Pulmonary artery endothelial cell (primary cell): ENCODE measurements at places on chromosomes 4 and X. TPM values are rescaled to one million over a fixed set of nuclear protein-coding genes. Genes with fewer than 3 reads are reported as not detected.

The ZAR1 gene
- total RNA-seq, result not detected in 2 replicates

The ARR3 gene
- total RNA-seq, result not detected in 2 replicates

The KLKB1 gene
- total RNA-seq, result 0.25 TPM in 1 of 2 replicates, not detected in the other

The GCNA gene
- 0.59 and 2.3 TPM in 2 replicates for total RNA-seq

The ZNF185 gene
- 15.8 and 33.3 TPM in 2 replicates for total RNA-seq

The GATA1 gene
- not detected in 2 replicates for total RNA-seq

The CXCL13 gene
- not detected in 2 replicates for total RNA-seq

The S100P gene
- 0.07 TPM in 1 of 2 replicates, not detected in the other for total RNA-seq

DNA sequence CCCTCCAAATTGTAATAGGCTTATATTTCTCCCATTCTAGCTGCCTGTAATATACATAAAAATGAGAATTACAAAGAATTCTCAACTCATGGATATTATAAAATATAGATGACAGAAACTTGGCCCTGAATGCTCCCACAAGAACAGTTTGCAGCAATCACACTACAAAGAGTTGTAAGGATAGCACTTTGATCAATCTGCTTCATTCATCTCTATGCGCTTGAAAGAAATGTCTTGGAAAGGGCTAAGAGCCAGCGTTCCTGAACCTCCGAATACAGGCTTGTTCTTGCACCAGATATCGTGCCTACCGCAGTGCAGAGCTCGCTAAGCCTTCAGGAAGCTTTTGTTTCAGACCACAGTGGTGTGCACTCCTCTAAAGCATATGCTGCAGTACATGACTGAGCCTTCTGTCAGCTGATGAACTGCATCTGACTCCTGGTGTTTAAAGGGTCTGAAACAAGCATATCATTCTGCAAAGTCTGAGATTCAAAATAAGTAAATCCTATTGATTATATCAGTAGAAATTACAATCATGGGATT, 417.6 kb upstream of the ZFP42 start:
- no peak for DNase-seq

- DNase-seq, result no peak
Observed at GRCh38 chrX:118864063-118864635, 40.5 kb downstream of the ZCCHC12 start.

DNA sequence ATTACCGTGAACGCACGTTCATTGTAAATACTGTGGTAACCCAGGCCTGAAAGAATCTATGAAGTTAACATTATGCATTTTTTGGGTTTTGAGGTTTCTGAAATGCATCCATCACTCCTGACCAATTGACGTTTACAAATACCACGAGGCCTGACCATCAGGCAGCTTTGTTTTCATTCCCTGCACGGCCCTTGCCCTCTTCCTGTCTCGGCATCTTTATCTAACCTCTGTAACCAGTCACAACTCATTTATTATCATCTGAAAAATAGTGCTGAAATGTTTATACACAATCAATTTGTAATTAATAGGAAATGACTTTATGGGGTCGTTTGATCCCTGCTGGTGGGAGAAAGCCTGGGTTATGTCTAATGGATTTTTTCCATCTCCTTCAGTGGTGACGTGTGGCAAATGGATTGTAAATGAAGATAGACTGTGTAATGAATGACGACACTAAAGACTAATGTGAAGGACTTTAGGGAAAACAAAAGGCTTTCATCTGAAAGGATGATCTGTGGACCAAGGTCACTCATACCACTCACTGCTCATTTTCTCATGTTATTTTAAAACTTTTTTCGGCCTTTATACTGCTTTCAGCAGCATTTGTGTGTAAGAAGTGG, 102.7 kb upstream of the SORBS2 start:
- no peak for DNase-seq

- DNase-seq, result peak; percentile 59
Observed at GRCh38 chr4:112234952-112235609, 3.5 kb downstream of the AP1AR start.

- DNase-seq, result no peak
Observed at GRCh38 chrX:150508451-150509367, 59.7 kb upstream of the MTM1 start.

DNA sequence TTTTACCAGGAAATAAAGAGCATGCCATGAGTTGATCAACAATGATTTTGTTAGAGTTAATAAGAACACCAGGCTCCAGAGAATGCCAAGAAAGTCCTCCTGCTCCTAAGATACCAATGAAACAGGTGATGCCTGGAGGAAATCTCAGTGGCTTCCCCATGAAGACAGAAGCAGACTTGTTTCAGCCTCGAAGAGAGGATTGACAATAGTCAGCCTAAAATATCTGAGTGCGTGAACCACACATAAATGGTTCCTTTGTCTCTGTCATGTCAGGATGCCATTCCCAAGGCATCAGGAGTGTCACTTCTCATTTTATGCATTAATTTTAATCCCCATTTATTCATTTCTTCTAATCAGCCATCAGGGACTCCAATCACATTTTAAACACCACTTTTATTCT, 69.6 kb downstream of the PHOX2B start:
- no peak for DNase-seq

DNA sequence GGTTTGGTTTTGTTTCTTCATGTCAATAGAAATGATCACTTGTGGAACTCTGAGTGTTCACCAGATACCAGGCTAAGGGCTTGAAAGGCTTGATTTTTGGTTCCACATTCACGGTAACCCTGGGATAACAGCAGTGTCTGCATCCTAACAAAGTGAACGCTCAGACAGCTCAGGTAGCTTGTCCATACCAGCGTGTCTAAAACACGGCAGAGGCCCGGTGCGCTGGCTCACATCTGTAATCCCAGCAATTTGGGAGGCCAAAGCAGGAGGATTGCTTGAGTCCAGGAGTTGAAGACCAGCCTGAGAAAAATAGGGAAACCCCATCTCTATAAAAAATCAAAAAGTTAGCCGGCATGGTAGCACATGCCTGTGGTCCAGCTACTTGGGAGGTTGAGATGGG, 49.0 kb downstream of the HTRA3 start:
- no peak for DNase-seq

GRCh38 chrX:133417364-133417763, 2.1 kb upstream of the GPC4 start:
- DNase-seq, result no peak

- DNase-seq, result no peak
Observed at GRCh38 chr4:150001815-150002214, 76.4 kb upstream of the DCLK2 start.

DNA sequence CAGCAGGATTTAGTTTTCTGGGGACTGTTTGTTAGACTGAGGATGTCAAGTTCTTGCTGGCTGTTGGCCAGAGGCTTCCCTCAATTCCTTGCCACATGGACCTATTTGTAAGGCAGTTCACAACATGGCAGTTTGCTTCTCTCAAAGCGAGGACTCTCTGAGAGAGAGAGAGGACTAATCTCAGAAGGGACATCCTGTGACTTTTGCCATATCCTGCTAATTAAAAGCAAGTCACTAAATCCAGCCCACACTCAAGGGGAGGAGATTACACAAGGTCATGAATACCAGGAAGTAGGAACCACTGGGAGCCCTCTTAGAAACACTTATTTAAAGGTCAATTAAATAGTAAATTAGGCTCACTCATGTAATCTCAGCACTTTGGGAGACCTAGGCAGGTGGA, 38.2 kb downstream of the PPP1R2C start:
- no peak for DNase-seq

DNA sequence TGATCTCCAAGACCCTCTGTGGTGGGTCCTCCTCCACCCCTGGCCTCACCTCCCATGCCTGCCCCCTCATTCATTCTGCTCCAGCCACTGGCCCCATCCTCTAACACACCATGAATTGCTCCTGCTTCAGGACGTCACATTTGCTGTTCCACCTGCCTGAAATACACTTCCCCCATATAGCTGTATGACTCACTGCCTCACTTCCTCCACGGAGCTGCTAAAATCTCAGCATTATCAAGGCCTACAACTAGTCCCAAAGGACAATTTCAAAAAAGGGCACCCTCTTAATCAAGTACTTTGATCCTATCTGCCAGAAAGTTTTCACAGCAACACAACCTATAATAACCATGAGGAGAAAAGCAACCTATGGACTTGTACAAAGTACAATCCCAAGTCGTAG, 43.6 kb upstream of the PHOX2B start:
- DNase-seq, result no peak
